Activated T-cell treated with anti-CD3 and anti-CD28 coated beads, Interleukin-2, amount 50 U/mL, for 72 hours (primary cell): ENCODE measurements at places on chromosomes 6 and 20.
A peak's percentile ranks its signal among the peaks of the same experiment; 100 is the strongest.

DNA sequence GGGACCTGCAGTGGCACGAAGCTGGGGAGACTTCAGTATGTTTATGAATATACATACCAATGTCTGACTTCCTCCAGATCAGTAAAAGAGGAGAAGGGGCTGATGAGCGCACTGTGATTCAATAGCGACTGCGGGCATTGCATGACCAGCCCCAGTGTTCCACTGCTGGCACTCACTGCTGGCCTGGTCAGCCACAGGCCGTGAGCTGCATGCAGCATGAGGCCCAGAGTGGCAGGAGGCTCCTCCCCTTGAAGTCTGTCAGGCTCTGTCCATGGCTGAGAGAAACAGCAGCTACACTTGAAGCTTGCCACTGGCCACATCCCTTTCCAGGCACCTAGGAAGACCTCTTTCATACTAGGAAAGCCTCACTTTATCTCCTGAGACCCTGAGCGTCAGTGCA lies 265.9 kb upstream of the CDYL start:
- DNase-seq = no peak

DNA sequence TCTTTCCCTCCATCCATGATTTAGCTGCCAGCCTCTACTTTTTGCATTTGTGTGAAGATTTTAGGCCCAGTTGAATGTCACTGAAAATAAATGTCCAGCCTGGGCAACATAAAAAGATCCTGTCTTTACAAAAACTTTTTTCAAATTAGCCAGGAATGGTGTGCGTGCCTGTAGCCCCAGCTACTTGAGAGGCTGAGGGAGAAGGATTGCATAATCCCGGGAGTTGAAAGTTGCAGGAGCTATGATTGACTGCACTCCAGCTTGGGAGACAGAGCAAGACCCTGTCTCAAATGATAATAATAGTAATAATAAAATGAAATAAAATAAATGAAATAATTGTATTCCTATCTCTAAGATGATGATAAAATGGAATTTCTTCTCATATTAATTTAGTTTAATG lies 5.0 kb upstream of the GFOD1 start:
- DNase-seq = no peak

DNA sequence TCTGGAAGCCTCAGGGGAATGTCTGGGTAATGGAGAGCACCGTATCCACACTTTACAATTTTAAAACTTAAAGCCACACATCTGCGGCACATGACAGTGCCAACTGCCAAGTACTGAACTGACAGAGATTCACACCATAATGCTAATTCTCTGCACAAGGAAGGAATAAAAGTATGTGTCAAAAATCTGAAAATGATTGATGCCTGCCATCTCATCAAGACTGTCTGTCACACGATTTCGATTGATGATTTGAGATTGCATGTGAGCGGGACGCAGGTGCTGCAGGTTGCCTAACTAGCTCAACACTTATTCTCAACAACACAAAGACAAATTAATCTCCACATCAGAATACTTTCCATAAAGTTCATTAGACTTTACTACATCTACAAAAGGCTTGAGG lies 391.2 kb downstream of the PRKN start:
- no peak for DNase-seq

GRCh38 chr20:50280851-50281655 lies 90.4 kb downstream of the CEBPB start:
- no peak for DNase-seq

- no peak for DNase-seq
These were observed 82.3 kb downstream of the CD164 start for GRCh38 chr6:109299776-109300564.

DNA sequence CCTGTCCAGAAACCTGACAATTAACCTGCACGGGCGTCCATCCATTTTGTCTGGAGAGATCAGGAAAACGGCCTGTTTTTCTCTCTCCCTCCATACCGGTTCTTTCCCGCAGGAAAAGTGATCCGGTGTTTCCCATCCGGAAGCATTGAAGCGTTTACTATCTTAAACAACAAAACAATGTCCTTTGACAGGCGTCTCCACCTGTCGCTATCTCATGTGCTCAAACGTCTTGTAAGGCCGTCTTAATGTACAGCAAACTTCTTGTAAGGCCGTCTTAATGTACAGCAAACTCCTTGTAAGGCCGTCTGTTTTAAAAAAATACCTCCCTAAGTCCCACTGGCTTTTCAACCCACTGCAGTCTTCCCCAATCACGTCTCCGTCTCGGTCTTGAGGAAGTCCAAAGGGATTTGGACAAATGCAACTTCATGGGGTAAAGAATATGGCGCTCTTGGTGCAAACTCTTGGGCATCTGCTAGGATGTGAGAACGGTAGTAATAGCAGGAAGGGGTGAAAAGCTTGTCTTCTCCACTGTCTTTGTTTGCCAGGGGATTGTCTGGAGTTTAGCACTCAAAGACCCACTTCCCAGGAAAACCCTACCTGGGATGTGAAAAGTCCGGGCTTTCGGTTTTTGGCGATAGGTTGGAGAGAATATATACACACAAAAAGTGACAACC lies 29.9 kb upstream of the TRIM27 start:
- DNase-seq = no peak

DNA sequence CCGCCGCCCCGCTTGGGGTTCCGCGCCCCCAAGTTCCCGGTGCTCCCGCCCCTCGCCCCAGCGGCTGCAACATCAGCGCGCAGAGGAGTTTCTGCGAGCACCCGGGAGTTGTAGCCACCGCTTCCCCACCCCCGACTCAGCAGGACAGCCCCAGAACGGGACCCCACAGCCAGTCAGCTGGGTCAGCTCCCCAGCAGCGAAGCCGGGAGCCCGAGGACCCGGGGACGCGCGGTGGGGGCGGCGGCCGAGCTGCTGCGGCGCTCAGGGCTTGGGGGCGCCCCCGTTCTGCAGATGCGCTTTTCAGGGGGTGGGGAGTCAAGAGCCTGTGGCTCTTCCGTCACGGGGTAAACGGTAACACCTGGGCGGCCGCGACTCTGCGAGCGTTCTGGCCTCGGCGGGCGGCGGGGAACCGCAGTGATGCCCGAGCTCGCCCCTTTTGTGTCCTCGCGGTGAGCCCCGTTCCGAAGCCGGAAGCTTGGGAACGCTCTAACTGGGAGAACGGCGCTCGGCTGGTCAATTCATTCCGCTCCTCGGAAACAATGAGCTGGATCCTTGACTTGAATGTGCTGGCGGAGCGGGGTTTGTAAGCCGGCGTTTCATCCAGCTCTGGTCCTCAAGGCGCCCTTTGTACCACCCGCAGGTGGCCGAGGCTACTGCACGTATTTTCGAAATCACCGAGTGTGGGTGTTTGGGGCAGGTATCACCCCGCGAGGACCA lies 774 bp downstream of the PLEKHG1 start:
- peak; percentile 85 for DNase-seq

DNA sequence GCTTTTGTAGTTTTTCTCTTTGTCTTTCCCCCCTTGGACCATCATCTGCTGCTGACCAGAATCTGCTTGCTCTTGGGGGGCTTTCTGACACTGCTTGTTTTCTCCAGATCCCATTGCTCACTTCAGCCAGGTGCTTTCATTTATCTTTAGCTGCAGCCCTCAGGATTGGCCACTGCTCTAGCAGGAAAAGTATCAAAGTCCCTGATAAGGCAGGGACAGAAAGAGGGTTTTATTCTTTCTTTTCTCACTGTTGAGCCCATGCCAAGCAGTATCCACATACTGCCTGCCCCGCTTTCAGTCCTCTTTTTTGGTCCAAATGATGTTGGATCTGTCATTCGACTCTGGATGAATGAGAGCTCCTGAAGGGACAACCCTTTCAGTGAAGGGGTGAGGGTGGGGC lies 141.4 kb downstream of the DNAH8 start:
- DNase-seq = no peak

- DNase-seq = no peak
These were observed 247.7 kb upstream of the PMEPA1 start for GRCh38 chr20:57957411-57958049.

DNA sequence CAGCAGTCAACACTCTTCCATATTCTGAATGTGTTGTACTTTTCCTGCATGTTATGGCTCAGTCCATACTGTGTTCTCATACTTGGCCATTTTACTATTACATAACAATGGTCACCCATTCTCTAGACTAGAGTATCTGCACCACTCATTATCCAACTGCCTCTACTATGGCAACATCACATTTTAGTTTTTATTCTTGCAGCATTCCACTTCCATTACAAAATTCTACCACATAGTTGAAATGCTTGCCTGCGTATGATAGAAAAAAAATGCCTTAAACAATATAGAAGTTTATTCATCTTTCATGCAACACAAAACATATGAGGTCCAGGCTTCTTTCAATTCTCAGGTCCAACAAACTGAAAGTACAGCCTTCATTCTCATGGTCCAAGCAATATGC lies 128.0 kb downstream of the TENT5A start:
- DNase-seq = no peak
